Heart right ventricle (tissue), 16 donors: ENCODE measurements at places on chromosomes 3 and 15. TPM values are rescaled to one million over a fixed set of nuclear protein-coding genes. Genes with fewer than 3 reads are reported as not detected.

Gene COL8A1
- 8.3 TPM for polyA plus RNA-seq

Gene P2RY14
- polyA plus RNA-seq, result 0.72 TPM

Gene ANO10
- polyA plus RNA-seq, result 8.9 TPM

Gene PRSS50
- polyA plus RNA-seq, result 0.88 TPM

Gene GHSR
- polyA plus RNA-seq, result not detected

Gene LRRC2
- polyA plus RNA-seq, result 10.7 TPM

Gene SST
- 0.23 TPM for polyA plus RNA-seq

Gene CFAP20DC
- polyA plus RNA-seq, result 0.14 TPM

Gene FANCD2
- 0.35 TPM for polyA plus RNA-seq

Gene TNFSF10
- polyA plus RNA-seq, result 17.2 TPM

Gene SLC6A1
- 2.7 TPM for polyA plus RNA-seq
